ENCODE measurements at places on chromosomes 7 and 10.

GRCh38 chr10:20303453-20304152 lies 487.4 kb downstream of the PLXDC2 start:
- DNase-seq, result no peak

- peak; percentile 30 for DNase-seq
Observed at GRCh38 chr7:86643561-86644281, at the start of gene GRM3. TSS of gene GRM3 (plus strand) at chr7:86643909. CDS start at chr7:86765146, 121,237 bp downstream.

DNA sequence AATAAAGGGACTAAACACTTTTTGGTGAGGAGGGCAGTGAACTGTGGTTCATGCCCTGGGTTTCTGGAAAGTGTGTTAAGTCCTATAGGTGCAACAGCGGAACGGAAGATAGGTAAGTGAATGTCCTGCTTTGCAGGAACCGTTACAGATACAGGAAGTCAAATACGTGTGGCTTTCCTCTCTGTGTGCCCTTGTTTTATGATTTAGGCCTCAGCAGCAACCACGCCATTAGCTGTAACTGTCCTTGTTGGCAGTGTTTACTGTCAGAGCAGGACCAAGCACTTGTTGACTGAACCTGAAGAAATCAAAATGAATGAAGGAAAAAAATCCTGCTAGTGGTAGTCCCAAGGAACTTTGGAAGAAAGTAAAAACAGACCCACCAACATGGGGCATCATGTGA lies 150.3 kb downstream of the PIP4K2A start:
- no peak for DNase-seq

- peak; percentile 63 for DNase-seq
Observed at GRCh38 chr7:55546814-55547213, 25.5 kb downstream of the VOPP1 start.

- no peak for DNase-seq
Observed at GRCh38 chr10:132048294-132048667, 17.5 kb upstream of the JAKMIP3 start.

DNA sequence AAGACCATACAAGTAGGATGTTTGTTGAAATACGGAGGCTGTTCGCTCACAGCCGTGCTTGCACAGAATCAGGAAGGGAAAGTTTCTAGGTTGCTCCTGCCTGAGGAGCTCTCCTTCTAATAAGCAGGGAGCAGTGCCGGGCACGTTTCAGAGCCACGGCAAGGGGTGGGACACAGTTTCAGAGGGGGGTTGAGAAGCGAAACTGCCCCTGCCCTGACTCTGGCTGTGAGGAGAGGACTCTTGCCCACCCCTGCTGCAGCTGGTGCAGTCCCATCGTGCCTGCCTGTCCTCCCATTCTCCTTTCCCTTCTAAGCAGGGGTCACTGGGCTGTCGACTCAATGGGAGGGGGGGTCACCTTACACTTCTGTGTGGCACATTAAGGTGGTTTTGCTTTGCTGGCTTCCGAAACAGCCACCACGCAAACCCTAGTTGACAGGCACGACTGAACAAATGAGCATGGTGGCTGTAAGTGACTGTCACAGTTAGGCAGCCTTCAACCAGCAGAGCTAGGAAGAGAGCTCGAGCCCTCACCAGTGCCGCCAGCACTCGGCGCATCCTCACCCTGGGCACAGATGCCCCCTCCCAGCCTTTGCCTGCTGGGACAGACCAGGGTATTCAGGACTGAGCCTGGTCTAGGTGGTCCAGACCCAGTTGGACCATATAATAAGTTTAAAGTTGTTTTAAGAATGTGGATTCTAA lies 37.5 kb downstream of the ZNF467 start:
- DNase-seq, result no peak

- DNase-seq, result no peak
Observed at GRCh38 chr7:105849122-105849855, 27.1 kb downstream of the ATXN7L1 start.

GRCh38 chr10:19654576-19654975 lies 161.7 kb upstream of the PLXDC2 start:
- no peak for DNase-seq

DNA sequence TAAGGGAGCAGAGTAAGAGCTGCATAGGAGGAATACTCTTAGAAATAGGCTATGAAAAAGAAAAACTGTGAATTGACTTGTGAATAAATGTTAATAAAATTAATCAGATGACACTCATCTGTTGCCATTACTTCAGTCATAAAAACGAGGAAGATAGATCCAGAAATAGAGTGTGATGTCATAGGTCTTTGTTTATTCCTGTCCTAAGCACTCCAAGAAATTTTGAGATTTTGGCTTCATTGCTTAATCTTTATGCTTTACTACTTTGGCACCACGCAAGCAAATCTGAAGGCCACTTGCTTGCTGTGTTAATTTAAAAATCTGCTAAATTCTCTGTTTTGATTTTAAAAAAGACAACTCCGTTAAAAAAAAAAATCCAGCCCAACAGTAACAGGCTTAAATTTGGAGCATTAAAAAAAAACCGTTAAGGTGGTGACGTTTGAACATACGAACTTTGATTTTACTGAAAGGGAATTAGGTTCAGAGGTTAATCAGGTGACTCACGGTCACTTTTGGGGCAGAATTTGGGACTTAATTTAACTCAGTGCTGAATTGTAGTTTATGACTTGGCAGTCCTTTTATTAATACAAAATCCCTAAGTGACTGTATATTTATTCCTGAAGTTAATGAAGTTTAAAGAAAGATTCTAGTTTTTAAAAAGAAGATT lies 3.4 kb downstream of the IFRD1 start:
- no peak for DNase-seq

DNA sequence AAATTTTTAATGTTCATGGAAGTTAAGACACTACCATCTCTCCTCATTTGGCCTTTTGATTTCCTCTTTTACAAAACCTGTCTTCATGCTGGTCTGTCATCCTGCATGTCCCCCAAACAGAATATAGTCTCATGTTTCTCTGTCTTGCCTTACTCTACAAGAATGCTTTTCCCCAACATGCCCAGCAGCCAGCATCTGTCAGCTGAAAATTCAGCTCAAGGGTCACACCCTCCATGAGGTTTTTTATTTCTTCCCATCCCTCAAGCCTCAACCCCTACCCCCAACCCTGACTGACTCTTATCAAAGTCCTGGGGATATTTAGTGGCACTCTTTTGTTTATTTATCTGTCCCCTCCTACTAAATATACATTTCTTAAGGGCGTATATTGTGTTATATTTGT lies 202.0 kb downstream of the ANK3 start:
- DNase-seq, result no peak

GRCh38 chr7:157152391-157152937 lies 13.7 kb downstream of the UBE3C start:
- DNase-seq, result no peak

DNA sequence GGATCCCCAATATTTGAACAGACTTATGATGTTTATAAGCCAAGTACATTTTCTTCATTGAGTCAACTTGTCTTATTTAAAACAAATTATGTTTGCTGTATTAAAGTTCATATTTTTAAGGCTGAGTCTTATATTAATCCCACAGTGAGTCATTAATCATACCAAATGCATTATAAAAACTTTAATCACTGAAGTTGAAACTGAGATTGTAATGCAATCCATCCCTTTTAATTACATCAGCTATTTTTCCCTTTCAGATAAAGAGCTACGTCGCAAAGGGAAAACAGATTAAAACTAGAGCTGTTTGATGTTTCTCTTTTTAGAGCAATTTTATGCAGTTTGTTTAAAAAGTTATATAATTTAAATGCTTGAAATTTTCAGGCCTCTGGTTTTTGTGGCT lies 183.0 kb downstream of the ARID5B start:
- no peak for DNase-seq

- no peak for DNase-seq
Observed at GRCh38 chr10:5018134-5018533, 14.5 kb upstream of the AKR1C2 start.

DNA sequence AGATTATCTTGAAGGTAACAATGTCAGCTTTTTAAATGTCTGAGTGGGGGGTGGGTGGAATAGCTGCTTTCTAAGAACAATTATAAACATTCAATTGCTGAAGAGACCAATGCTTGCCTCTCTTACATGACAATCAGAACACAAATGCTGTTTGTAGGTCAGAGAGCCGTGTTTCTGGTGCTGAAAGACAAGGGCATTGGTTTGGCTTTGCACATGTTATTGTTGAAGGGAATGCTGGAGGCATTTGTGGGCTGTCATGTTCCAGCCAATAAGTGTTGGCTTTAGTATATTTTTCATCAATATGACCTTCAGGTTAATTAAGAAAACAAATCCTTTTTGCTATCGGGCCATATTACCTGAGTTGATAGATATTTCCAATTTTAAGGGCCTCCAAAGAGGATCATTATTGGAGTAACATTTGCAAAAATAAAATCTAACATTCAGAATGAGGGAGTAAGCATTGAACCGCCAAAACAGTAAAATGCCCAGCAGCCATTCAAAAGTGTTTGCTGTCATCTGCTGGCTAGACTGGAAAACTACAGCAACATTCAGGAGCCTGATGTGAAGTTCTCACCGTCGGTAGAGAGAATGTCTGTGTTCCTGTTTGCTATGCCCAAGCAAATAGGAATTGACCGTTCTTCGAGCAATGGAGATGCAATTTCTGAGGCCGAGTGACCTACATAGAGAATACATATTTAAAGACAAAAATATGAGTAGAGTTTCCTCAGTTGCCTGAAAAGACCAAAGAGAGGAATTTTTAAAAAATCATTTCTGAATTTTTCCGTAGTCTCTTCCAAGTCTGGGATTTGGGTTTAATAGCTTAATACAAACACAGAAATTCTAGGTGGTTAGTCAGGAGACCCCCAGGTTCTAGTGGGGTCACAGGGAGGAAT lies 118.9 kb downstream of the APBB1IP start:
- peak; percentile 12 for DNase-seq

GRCh38 chr10:25952857-25953256 lies 18.8 kb downstream of the MYO3A start:
- no peak for DNase-seq

DNA sequence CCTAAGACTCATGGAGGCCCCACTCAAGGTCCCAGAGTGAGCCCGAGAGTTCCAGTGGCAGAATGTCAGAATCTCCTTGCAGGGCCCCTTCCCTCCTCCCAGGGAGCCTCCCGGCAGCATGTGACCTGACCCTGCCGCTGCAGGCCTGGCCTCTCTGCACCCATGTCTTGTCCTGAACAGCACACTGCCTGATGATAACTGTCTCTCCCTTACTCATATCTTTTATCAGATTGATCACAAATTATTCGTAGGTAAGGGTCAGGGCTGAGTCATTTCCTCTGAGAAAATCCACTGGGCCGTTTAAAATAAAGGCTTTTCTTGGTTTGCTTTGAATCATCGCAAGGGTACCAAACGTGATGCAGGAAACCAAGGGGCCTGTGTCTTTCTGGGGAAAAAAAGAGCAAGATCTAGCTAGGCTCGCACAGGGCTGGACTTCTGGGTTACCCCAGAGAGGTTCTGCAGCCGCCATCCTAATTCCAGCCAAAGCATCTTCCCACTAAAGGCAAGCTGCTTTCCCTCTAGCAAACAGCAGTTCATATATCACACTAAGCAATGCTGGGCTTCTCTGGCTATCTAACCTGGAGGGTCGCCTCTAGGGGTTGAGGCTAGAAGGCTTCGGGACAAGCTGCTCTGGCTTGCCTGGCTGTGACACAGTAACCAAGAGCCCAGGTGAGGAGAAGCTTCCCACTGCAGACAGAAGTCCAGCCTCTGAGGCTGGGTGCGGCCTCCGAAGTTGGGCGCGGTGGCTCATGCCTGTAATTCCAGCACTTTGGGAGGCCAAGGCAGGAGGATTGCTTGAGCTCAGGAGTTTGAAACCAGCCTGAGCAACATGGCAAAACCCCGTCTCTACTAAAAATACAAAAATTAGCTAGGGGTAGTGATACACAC lies 104.9 kb downstream of the SPDYE5 start:
- no peak for DNase-seq

DNA sequence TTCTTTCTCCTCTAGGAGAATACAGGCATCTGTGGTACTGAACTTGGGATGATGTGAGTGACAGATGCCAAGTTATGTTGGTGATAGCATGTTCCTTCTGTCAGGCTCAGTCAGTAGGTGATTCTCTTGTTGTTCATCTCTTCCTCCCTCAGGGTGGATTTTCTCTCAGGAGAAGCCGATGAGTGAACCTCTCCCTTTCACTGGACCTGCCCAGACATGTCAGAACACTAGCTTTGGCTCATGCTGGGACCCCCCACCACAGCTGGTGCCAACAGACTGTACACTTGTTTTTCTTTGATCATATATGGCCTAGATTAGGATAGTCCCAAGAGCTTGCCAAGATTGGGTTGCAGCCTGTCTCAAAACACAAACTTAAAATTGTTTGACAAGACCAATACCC lies 129.4 kb downstream of the BMPER start:
- DNase-seq, result peak; percentile 43

GRCh38 chr7:150631866-150632864 lies at the start of gene GIMAP6:
TSS of gene GIMAP6 (minus strand) at chr7:150632385. CDS start at chr7:150630142, 2,243 bp downstream.
- DNase-seq, result no peak

DNA sequence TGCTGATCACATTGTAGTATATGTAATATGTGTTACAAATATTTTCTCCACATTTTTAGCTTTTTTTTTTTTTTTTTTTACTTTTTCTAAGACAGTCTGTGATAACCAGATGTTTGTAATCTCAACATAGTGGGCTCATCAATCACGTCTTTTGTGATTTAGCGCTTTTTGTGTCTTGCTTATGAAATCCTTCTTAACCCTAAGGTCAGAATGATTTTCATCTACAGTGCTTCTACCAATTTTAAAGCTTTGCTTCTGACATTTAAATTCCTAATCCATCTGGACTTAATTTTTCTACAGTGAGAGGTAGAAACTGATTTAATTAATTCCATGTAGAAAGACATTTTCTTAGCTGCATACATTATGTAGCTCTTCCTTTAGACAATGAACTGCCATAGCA lies 626.4 kb downstream of the TNS3 start:
- no peak for DNase-seq

DNA sequence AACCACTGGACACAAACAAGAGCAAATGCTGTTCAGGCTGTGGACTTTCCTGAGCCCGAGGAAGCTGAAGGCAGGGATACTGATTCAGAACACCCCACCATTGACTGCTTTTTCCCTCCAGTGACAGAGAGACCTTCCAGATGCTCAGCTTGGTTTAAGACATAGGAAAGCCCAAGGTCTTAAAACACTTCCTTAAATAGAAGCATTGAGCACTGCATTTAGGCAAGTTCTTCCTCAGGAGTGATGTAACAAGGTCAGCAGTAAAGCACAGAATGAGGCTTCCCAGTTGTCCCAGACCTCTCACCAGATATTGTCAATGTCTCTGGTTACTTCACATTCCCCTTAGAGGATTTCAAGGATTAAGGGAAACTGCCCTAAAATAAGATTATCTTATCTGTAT lies 19.6 kb upstream of the CDCA7L start:
- DNase-seq, result no peak

GRCh38 chr7:108083980-108084379 lies 46.2 kb downstream of the LAMB4 start:
- DNase-seq, result no peak

DNA sequence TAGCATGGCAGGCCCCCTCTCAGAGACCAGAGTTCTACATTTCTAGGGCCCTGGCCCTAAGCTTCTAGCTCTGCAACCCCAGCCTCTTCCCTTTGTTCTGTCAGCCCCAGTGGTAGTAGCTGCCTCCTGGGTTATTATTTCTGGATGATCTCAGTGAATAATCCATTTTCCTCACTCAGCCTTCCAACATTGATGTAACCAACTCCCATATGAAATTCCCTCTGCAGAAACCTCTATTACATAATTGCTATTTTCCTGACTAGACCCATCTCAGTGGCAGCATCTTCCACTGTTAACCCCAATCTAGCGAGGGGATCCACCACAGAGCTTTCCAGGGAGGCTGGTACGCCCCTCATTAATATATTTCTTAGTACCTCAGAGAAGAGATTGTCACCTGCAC lies 49.8 kb downstream of the FHIP2A start:
- no peak for DNase-seq
